ENCODE measurements at places on chromosomes 4 and X.

DNA sequence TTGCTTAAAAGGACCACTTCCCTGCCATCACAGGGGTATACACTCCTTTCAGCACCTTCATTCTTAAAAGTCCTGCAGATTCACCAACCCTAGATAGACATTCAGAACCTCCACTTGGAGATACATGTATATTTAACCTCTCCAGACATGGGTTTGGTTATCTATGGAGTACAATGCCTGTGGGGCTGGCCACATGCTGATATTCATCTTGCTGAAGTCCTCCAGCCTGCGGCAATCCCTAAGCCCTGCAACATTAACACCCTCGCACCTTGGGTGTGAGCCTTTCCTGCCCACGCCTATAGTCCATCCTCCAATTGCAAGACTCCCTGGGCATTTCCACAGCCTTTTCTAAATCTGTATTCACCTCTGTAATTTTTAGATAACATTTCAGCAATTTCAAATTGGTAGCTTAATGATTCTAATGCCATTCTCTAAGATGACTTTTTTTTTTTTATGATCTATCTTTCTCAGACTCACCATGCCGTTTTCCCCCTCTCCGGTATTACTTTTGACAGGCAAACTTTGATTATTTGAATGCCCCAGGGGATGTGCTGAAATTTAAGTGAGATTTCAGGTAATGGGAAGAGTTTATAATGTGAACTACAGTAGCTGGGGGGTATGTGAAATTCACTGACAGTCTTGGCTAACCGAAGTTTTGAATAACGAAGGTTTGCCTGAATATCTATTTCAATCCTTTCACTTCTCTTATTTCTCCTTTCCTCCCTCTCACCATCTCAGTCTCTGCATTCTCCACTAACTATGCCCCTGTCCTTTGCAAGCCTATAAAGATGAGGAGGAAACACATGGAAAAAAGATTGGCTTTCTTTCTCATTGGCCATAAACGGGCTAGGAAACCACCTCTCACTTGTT lies 24.1 kb downstream of the CCDC149 start:
- DNase-seq: no peak

- DNase-seq: peak; percentile 15
These were observed 1805.6 kb upstream of the TENM3 start for GRCh38 chr4:180437601-180438000.

GRCh38 chrX:100817340-100817739 lies 2.9 kb upstream of the CSTF2 start:
- DNase-seq: no peak

- peak; percentile 52 for DNase-seq
These were observed 707 bp upstream of the UNC5C start for GRCh38 chr4:95549246-95550114.
